Renal cortical epithelial cell (primary cell): ENCODE measurements at places on chromosomes 12 and 14. TPM values are rescaled to one million over a fixed set of nuclear protein-coding genes. Genes with fewer than 3 reads are reported as not detected.

DNA sequence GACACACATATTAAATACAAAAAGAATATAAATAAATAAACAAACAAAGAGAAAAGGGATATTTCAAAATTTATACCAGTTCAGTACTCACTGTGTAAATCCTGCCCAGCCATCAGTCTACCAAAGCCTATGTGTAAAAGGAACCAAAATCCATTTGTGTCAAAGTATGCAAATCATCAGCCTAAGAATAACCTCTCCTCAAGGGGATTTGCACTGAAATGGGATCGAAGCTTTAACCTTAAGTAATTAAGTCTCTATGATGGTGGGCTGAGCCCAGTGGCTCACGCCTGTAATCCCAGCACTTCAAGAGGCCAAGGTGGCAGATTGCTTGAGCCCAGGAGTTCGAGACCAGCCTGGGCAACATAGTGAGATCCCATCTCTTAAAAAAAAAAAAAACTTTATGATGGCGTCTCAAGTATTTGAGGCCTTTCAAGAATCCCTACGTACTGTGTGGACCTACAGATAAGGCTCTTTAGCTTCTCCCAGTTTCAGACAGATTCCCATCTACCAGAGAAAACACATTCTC lies 57.8 kb upstream of the METAP2 start:
- no peak for DNase-seq

CYP46A1 gene
- 0.50 TPM in 1 of 2 replicates, not detected in the other for total RNA-seq

GRCh38 chr12:2672863-2673262 lies 121.9 kb upstream of the FKBP4 start:
- no peak for DNase-seq

RFX4 gene
- total RNA-seq: not detected in 2 replicates

RNASE1 gene
- total RNA-seq: 0.52 TPM in 1 of 2 replicates, not detected in the other

GRCh38 chr14:99424306-99424877 lies 56.3 kb downstream of the SETD3 start:
- DNase-seq: no peak

PTHLH gene
- total RNA-seq: 0.40 and 9.7 TPM in 2 replicates

DNA sequence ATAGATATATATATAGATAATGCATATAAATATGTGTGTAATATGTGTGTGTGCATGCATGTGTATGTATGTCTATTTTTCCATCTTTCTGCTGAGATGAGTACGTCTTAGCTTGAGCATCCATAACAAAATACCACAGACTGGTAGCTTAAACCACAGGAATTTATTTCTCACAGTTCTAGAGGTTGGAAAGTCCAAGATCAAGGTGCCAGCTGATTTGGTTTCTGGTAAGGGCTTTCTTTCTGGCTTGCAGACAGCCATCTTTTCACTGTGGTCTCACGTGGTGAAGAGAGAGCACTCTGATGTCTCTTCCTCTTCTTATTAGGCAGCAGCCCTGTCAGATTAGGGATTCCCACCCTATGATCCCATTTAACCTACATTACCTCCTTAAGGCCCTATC lies 47.3 kb downstream of the ACSM4 start:
- no peak for DNase-seq

- no peak for DNase-seq
Measured at GRCh38 chr12:127957001-127957660, 309.8 kb upstream of the TMEM132C start.
